Aorta (tissue), 5 donors: ENCODE measurements at places on chromosomes 1 and 21.

- H3K4me1 ChIP-seq = peaks cover 5% of the 10 kb centered on the region
- H3K36me3 ChIP-seq = peaks cover 17% of the 10 kb centered on the region
- H3K27ac ChIP-seq = no peak overlapping the region
- no peak overlapping the region for H3K4me3 ChIP-seq
- no peaks in the 10 kb centered on the region for H3K27me3 ChIP-seq
Observed at GRCh38 chr1:206727981-206728696, 42.4 kb upstream of the IL19 start.

DNA sequence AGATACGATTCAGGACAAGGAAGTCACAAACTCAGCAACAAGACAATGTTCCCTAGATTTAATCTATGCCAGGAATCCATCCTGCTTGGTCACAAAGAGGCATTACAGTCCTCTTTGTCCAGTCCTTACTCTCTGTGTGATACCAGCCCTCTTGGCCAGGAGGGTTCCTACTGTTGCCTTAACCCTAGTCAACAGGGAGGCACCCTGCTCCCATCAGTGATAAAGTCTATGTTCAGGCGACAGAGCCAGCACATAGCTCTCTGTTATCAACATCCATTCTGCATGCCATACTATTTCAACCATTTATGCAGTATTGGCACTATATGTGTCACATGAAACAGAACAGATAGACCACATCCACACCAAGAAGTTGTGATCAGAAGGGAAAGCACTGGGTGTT lies 4.4 kb upstream of the NPL start:
- H3K4me3 ChIP-seq = no peak overlapping the region
- H3K27ac ChIP-seq = no peak overlapping the region
- H3K4me1 ChIP-seq = no peaks in the 10 kb centered on the region
- H3K36me3 ChIP-seq = no peaks in the 10 kb centered on the region

DNA sequence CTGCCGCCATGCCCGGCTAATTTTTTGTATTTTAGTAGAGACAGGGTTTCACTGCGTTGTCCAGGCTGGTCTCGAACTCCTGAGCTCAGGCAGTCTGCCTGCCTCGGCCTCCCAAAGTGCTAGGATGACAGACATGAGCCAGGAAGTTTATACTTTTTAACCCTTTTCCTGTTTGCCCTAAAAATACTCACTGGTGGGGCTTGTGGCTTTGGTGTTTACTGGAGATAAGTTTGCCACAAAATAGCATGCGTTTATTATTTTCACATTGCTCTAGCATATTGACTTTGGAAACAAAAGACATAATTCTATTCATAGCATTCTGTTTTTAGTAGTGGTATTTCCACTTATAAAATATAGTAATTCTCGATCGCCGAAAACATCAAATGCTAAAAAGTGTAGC lies 19.8 kb upstream of the GTF2B start:
- DNase-seq = no peak
- no peaks in the 10 kb centered on the region for H3K36me3 ChIP-seq
- H3K27ac ChIP-seq = no peak overlapping the region
- H3K4me3 ChIP-seq = peak overlapping the region; percentile 9
- H3K27me3 ChIP-seq = no peaks in the 10 kb centered on the region

DNA sequence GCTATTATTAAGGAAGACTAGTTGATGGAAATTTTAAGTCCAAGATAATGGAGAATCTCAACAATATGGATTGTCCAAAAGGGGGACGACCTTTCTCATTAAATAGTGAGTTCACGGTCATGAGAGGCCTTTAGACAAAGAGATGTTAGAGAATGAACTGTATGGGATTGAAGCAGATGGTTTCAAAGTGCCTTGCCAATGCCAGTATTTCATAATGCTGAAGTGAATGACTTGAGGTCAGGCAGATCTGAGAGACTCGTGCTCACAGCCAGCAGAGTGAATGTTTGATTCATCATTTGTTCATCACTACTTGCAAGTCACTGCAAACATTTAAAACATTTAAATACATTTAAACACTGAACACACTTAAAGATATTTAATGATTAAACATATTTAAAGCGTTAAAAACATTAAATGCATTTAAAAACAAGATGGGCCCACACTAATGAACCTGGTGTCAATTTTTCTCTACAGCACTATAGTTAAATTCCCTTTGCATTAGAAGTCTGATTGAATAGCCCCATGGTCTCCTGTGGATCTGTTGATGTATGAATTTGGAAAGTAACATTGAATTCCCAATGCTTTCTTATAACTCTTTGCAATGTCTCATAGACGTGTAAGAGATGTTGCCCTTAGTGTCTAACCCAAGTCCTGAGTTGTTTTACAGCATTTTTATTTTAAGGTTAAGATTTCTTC lies 80.7 kb downstream of the TGFB2 start:
- no peaks in the 10 kb centered on the region for H3K27me3 ChIP-seq
- no peak for DNase-seq
- no peaks in the 10 kb centered on the region for H3K4me1 ChIP-seq
- H3K36me3 ChIP-seq = no peaks in the 10 kb centered on the region
- no peak overlapping the region for H3K4me3 ChIP-seq
- H3K27ac ChIP-seq = no peak overlapping the region
